NCI-H2171 treated with DMSO at 0.1 percent for 48 hours (cell line): ENCODE measurements at places on chromosomes 7 and 10.

GRCh38 chr7:82428186-82428961 lies 15.2 kb downstream of the CACNA2D1 start:
- no peak for DNase-seq

- no peak for DNase-seq
Measured at GRCh38 chr10:48575901-48576300, 29.0 kb downstream of the ARHGAP22 start.

- DNase-seq: no peak
Measured at GRCh38 chr10:13840036-13840435, 253.3 kb downstream of the PRPF18 start.

DNA sequence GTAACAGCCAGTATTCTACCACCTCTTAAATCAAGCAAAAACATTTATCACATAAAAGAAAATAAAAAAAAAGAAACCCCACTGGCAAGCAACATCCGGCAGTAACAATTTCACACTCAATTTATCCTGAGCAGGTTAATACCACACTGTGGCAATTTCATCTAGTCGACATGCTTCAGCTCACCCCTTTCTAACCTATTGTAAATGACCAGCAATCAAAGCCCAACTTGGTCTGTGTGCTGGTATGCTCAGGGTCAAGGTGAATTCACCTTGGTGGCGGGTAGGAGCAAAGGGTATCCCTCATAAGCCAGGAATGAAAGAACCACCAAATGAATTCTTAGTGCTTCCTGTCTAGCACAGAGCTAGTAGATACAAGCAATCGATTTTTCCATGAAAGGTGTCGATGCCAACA lies 109.1 kb upstream of the AFAP1L2 start:
- DNase-seq: no peak

- DNase-seq: no peak
Measured at GRCh38 chr7:24888653-24889052, 91.3 kb downstream of the OSBPL3 start.

GRCh38 chr7:106394526-106394925 lies 109.7 kb upstream of the NAMPT start:
- no peak for DNase-seq

DNA sequence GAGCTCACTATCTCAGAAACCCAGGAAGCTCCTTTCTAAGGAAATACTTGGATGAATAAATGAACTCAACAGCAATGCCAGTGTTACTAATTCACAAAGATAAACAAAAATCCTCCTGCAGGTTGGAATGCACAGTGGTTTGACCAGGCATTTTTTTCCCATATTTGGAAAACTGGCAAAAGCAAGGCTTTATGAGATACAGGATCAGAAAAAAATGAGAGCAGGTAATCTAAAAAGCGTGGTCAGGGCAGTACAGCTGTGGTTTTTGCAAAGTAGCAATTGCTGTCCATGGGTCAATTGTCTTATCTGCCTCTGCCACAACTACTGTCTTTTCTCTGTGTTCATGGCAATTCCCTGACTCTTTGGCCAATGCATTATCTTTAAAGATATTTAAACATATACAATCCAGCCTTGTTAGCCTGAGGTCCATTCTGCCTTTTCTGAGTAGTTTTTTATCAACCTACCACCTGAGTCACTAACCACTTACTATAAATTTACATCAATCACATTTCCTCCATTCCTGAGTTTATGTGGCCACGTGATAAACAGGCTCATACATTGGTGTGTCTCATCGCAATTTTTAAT lies 564.5 kb upstream of the IGFBP3 start:
- DNase-seq: no peak

GRCh38 chr7:55309040-55309991 lies 55.8 kb upstream of the LANCL2 start:
- DNase-seq: no peak

DNA sequence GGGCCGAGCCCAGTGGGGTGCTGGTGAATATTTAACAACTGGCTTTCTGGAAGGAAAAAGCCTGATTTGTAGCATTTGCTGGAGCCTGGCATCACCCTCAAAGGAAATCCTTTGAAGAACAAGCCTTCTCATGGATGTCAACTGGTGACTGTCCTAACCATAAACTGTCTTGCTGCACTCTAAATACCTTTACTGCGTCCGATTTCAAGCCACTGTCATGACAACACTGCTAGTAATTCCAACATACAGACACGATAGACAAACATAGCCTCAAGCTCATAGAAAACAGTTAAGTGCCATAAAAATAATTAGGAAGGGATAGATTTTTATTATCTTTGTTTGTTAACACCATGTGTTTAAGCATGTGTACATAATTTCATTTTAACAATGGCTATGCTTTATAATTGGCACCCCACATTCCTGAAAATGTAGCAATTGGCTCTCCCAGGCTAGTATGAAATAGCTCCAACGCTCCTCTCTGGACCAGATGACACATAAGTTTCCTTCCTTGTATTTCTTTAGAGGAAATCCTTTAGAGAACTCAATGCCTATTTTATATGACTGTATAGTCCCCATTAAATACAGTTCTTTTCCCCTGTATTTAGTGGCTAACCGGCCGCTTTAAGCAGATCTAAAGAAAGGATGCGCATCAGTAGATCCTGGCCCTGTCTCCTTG lies 273.4 kb downstream of the PRPF18 start:
- DNase-seq: no peak

- DNase-seq: no peak
Measured at GRCh38 chr7:98228801-98229200, 17.6 kb downstream of the BHLHA15 start.

GRCh38 chr10:113928830-113929229 lies 74.4 kb downstream of the NHLRC2 start:
- DNase-seq: no peak

DNA sequence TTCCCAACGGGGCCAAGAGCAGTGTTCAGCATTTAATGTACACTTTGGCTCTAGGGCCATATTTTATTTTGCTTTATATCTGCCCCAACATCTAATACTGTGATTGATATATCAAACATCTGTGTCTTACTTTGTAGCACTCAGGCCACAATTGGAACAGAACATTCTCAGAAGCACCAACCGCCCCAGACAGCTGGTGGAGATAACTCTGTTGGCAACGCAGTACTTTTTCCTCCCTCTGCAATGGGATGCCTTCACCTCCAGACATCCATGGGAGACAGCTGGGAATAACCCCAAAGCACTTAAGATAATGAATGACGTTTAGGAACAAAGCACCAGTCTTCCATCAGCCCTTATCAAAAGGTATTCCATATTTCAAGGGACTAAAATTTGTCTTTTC lies 57.4 kb downstream of the PIP4K2A start:
- peak; percentile 1 for DNase-seq
